ENCODE measurements at places on chromosomes 5 and 9.

GRCh38 chr5:173324115-173325001, 3.9 kb downstream of the STC2 start:
- DNase-seq, result no peak

GRCh38 chr5:179121667-179122111, 61.5 kb downstream of the ZNF354C start:
- no peak for DNase-seq

DNA sequence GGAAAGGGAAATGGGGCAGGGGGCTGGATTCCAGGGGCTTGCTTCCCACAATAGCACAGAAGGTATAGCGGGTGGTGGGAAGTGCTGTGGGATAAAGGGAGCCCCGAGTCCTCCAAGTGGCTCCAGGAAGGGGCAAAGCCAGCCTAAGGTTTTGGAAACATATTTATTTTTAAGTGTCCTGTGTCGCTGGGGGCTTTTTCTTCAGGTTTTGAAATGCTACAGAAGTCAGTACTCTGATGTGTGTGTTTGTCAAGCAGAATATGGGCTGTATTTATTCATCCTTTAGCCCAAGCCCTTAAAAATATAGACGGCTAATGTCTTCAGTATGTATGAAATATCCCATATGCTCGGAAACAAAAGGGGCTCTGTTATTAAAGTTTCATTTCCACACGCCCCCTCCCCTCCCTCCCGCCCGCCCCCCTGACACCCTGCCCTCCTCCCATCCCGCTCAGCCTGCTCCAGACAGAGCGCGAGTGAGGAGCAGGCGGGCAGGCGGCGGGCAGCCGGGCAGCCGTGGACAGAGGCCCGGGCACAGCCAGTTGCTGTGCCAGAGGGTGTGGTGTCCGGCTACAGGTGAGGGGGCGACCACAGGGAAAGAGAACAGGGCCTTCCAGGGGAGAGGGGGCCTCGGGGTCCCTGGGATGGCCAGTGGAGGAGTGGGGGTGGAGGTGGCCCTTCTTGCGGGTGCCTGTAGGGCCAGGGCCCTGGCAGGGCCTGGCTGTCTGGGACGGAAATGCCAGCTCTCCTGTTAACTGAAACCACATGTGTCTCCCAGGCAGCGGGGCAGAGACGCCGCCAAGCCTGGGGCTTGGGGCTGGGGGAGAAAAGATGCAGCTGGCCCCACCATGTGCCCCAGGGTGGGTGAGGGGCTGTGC, 39.6 kb upstream of the SYNPO start:
- no peak for DNase-seq

- DNase-seq, result no peak
These were observed at the start of gene RUSC2 for GRCh38 chr9:35489313-35490154. TSS of gene RUSC2 (plus strand) at chr9:35490111. CDS start at chr9:35546522, 56,411 bp downstream.

DNA sequence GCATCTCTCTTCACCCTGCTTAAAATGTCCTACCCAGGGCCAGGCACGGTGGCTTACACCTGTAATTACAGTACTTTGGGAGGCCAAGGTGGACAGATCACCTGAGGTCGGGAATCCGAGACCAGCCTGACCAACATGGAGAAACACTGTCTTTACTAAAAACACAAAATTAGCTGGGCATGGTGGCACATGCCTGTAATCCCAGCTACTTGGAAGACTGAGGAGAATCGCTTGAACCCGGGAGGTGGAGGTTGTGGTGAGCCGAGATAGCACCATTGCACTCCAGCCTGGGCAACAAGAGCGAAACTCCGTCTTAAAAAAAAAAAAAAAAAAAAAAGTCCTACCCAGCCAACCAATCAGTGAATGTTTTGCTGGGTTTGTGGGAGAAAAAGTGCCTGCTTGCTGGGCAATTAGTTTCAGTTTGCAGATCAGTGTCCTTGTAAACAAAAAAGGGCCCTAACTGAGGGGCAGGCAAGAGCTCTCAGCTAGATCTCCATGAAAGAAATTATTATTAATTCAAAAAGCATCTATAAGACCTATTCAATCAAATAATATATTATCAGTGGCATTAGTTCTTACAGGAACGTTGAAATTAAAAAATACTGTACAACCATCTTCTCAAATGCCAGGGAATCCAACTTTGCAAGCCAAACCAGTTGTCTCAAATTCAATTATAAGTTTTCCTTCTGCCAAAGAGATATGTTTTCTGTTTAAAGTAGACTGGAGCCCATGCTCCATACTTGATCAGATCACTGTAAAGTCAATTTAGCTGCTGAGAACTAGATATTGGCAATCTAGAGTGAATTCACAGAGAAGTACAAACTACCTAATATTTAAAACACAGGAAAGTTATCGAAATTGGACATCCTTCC, 3.9 kb downstream of the MEGF9 start:
- no peak for DNase-seq

DNA sequence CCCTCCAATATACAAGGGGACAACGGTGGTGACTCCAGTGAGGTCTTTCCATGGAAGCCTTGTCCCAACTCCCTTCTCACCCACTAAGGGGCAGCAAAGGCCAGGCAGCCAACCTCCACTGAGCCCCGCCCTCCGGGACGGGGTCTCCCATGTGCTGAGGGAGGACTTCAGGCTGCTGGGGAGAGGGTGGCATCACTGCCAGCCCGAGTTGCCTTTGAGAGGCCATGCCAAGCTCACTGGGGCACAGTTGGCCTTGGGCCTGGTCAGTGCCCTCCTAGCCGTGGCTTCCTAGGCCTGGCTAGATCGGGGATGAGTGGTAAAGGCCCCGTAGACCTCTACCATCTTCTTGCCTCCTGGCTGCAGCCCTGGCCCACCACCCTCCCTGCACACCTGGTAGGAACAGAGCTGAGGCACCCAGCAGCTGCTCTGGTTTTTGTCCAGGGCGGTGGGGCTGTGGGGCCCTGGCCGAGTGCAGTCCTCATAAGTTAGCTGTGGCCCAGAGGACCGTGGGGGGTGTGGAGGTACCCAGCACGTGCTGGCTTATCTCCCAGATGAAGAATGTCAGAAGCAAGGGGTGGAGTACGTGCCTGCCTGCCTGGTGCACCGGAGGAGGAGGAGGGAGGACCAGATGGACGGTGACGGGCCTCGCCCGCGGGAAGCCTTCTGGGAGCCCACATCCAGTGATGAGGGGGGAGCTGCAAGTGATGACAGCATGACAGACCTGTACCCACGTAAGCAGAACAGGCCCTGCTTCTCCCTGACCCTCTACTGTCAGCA, 3.2 kb downstream of the SURF2 start:
- no peak for DNase-seq

DNA sequence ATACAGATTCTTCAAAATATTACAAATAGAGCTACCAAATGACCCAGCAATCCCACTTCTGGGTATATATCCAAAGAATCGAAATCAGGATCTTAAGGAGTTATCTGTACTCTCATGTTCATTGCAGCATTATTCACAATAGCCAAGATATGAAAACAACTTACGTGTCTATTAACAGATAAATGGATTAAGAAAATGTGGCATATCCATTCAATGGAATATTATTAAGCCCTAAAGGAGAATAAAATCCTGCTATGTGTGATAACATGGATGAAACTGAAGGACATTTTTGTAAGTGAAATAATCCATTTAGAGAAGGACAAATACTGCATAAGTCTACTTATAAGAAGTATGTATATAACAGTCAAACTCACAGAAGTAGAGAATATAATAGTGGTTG, 450.6 kb downstream of the TMEM232 start:
- DNase-seq, result no peak

All from activated CD8-positive, alpha-beta memory T cell treated with anti-CD3 and anti-CD28 coated beads for 4 hours (primary cell).